NCI-H2029 (cell line): ENCODE measurements at places on chromosomes 6 and 20.

DNA sequence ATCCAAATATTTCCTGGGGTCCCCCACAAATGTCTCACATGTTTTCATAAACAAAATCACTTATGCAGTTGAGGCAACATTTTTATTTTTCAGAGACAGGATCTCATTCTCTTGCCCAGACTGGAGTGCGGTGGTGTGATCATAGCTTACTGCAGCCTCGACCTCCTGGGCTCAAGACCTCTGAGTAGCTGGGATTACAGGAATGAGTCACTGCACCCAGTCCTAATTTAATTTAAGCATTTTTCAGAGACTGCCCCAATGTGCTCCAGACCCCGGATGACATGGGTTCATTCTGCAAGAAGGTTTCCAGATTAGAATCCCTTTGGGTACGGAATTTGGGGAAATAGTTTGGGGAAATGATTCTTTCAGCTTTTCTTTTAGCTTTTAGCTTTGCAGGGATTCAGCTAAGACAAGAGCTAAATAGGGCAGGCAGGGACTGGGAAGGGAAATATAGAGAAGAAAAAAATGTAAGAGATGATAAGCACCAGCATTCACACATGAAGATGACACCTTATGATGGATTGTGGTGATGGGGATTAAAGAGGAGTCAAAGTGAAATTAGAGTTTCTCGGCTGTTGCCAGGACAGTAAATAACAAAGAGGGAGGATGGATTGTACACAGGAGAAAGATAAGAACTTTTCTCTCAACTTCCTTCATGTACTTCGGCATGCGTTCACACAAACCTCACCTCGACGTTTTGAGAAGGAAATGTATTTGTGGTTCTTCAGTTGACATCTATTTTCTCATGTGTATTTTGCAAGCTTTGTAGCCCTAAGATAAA lies 169.4 kb upstream of the TAB2 start:
- no peak for DNase-seq

GRCh38 chr6:67679566-67680296 lies 955.4 kb upstream of the ADGRB3 start:
- DNase-seq: no peak

DNA sequence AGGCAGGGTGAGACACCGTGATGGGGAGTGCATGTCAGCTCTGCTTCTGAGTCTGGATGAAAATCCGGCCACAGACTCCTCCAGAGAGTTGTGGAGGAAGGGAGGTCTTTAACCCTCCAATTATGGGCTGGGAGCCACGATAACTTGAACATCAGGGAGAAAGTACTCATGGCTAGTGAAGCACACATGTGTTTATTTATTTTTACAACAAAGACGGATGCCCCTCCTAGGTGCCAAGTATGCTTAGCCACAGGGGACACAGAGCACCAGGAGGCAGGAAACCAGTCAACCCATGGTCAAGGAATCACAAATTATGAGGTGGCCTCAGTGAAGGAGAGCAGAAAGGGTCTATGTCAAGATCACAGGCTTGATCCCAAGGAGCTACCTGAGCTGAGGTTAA lies 54.1 kb downstream of the ZNF217 start:
- no peak for DNase-seq

DNA sequence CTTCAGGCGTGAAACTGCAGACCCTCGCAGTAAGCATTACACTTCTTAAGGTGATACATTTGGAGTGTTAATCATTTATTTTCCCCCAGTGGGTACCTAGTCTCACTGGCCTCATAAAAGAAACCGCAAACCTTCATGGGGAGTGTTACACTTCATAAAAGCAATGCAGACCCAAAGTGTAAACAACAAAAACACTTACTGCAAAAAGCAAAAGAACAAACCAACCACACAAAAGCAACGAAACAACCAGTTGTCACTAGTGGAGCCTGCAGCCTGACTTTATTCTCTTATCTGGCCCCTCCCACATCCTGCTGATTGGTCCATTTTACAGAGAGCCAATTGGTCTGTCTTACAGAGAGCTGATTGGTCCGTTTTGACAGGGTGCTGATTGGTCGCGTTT lies 23.8 kb downstream of the LY86 start:
- DNase-seq: no peak

DNA sequence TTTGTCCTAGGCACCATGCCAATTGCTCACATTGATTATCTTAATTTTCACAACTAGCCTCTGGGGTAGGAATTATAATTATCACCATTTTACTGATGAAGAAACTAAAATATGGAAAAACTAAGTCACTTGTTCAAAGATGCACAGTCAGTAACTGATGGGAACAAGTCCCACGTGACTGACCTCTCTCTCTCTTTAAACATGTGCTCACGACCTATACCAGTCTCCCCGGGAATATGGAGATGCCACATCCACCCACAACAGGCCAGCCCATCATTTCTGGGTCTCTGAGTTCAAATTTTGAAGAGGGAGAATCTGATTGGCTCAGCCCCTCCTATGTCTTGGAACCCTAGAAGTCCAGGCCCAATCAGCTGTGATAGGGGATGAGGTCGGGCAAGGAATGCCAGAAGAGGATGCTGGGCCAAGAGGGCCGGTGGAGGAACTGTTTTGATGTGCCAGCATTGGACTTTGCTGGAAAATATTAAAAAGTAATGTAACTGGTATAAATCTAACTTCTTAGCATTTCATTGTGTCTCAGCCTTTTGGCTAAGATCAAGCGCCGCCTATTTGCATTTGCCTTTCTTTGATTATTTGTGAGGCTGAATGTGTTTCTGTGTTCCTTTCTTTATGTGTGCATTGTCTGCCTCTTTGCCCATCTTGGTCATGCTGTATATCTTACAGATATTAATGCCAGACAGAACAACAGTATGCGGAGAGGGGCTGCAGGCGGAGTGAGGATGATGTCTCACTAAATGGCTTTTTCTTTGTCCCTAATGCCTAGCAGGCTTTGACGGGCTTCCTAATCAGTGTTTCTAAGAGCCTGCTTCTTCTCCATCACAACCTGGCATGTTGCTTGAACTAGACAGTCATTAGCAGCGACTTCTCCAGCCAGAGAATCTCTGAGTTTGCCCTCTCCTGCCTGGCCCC lies 126.6 kb downstream of the VEGFA start:
- no peak for DNase-seq
